A549 treated with AZD2906 at 1 μM for 4 hours (cell line): ENCODE measurements at places on chromosomes 6 and 20. TPM values are rescaled to one million over a fixed set of nuclear protein-coding genes. Genes with fewer than 3 reads are reported as not detected.

CSE1L gene
- total RNA-seq = 82.2 to 95.3 TPM (median 85.3 TPM) in 5 replicates

C20orf202 gene
- total RNA-seq = 0.08 TPM in 1 of 5 replicates, not detected in the others

HLA-DPA1 gene
- total RNA-seq = 0.05 to 0.11 TPM in 2 of 5 replicates, not detected in the others

GNAS-AS1 gene
- not detected in 5 replicates for total RNA-seq

PCMTD2 gene
- total RNA-seq = 8.6 to 13.0 TPM (median 11.1 TPM) in 5 replicates

NRSN1 gene
- not detected in 5 replicates for total RNA-seq

RAET1G gene
- total RNA-seq = 6.4 to 11.6 TPM (median 8.5 TPM) in 5 replicates

TREM2 gene
- total RNA-seq = 0.07 TPM in 1 of 5 replicates, not detected in the others

EMILIN3 gene
- total RNA-seq = 0.34 to 0.73 TPM (median 0.57 TPM) in 5 replicates

RAET1E gene
- total RNA-seq = 1.6 to 3.6 TPM (median 2.8 TPM) in 5 replicates
